ENCODE measurements at places on chromosomes 4 and X.

DNA sequence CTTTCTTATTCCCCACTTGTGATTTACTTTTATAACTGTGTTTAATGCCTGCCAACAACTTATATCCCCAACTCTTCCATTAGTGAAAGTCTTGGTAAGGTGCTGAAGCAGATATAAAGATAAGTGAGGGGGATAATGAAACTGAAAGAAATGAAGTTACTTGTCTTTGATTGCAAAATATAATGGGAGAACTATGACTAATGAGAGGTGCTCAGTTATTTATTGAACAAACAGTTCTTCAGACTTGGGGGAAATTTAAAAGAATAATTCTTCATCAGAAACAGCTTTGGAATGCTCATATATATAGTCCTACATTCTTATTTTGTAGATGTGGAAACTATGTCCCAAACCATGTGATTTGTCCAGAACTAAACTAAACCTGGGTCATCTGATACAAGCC, 213.5 kb downstream of the TEX13A start:
- DNase-seq: no peak

DNA sequence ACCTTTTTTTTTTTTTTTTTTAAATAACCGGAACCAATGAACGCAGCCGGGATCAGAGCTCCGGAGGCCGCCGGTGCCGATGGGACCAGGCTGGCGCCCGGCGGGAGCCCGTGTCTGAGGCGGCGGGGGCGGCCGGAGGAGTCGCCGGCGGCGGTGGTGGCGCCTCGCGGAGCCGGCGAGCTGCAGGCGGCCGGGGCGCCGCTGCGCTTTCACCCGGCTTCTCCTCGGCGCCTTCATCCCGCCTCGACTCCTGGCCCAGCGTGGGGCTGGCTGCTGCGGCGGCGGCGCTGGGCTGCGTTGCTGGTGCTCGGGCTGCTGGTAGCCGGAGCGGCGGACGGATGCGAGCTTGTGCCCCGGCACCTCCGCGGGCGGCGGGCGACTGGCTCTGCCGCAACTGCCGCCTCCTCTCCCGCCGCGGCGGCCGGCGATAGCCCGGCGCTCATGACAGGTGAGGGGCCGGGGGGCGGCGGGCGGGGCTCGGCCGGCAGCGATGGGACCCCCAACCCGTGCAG, 337 bp downstream of the STIM2 start:
- DNase-seq: peak; percentile 85

- peak; percentile 20 for DNase-seq
These were observed 432.5 kb upstream of the FGF16 start for GRCh38 chrX:77014377-77015372.

GRCh38 chr4:68593112-68593511, 17.0 kb upstream of the UGT2B17 start:
- DNase-seq: no peak

- no peak for DNase-seq
These were observed 37.7 kb downstream of the NHS start for GRCh38 chrX:17412692-17413091.

Measured in NB4 (cell line).